ENCODE measurements at places on chromosomes 4 and X.

- no peak for DNase-seq
Measured at GRCh38 chrX:85140964-85141363, 102.6 kb downstream of the SATL1 start.

- DNase-seq, result no peak
Measured at GRCh38 chr4:151649479-151649878, 111.3 kb downstream of the GATB start.

GRCh38 chr4:100809506-100809905, 291.7 kb upstream of the EMCN start:
- no peak for DNase-seq

DNA sequence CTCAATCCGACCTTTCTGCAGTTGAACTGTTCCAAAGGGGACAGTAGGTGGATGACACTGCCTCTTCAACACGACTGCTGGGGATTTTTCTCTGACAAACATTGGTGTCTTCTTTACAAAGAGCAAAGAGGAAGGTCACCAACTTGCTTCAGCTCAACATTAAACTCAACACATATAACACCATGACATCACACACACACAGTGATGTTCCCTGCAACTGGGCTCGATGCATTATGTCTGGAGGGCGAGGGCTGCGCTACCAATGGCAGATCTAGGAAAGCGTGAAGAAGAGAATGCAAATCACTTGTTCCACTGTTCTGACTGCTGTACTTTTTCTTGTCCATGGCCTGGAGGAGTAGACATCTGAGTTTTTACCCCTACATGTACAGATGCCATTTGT, 385.9 kb downstream of the UNC5C start:
- DNase-seq, result no peak

- DNase-seq, result no peak
Measured at GRCh38 chr4:95531141-95531540, 17.6 kb downstream of the UNC5C start.

- DNase-seq, result no peak
Measured at GRCh38 chr4:3329887-3330286, 37.1 kb downstream of the RGS12 start.

DNA sequence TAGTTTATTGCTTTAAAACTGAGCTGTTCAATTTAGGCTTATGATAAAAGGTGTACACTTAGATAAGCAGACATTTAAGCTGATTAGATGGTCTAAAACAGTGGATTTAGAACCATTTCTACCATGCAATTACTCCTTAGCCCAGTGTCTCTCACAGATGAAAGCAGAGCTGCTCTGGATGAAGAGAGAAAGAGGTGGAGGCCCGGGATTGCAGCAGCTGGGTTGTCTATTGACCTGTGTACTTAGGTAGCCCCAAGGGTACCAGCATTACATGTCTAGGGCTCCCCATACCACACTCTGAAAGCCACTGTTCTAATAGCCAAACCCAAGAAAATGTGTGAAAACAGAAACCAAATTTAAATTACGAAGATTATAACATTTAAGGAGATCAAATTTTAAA, 86.0 kb upstream of the GIMD1 start:
- no peak for DNase-seq

DNA sequence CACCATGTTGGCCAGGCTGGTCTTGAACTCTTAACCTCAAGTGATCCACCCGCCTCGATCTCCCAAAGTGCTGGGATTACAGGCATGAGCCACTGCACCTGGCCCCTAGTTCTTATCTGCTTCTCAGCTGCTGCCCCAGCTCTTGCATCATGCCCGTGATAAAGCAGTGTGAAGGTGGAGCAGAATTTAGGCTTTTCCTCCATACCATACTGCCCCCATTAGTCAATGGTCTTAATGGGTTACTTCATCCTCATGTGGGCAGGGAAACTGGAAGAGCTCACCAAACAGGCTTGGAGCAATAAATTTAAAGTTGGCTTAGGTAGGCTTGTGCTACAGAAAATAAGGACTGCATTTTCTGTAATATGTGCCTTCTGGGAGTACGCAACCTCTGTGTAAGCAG, 636.9 kb upstream of the BOD1L1 start:
- DNase-seq, result no peak

DNA sequence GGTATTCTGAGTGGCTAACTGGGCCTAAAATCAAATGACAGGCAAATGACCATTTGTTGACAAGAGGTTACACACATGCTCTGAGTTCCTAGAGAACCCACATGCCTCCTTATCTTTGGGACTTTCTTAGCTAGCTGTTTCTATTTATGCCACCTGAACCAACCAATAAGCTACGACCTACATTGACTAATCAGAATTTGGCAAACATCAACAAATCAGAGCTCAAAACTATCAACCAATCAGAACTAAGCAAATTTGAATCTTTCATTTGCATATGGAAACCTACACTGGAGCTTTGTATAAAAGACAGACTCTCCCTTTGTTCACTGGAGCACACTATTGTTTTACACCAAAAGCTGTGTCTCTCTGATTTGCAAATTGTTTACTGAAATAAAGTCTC, 192.0 kb downstream of the CXXC4 start:
- no peak for DNase-seq

DNA sequence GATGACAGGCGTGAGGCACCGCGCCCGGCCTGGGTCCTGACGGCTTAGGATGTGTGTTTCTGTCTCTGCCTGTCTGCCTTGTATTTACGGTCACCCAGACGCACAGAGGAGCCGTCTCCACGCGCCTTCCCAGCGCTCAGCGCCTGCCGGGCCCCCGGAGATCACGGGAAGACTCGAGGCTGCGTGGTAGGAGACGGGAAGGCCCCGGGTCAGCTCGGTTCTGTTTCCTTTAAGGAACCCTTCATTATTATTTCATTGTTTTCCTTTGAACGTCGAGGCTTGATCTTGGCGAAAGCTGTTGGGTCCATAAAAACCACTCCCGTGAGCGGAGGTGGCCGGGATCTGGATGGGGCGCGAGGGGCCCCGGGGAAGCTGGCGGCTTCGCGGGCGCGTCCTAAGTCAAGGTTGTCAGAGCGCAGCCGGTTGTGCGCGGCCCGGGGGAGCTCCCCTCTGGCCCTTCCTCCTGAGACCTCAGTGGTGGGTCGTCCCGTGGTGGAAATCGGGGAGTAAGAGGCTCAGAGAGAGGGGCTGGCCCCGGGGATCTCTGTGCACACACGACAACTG, 1.3 kb downstream of the SHOX start:
- DNase-seq, result no peak

GRCh38 chrX:69062493-69062892, 102.8 kb downstream of the PJA1 start:
- DNase-seq, result no peak

DNA sequence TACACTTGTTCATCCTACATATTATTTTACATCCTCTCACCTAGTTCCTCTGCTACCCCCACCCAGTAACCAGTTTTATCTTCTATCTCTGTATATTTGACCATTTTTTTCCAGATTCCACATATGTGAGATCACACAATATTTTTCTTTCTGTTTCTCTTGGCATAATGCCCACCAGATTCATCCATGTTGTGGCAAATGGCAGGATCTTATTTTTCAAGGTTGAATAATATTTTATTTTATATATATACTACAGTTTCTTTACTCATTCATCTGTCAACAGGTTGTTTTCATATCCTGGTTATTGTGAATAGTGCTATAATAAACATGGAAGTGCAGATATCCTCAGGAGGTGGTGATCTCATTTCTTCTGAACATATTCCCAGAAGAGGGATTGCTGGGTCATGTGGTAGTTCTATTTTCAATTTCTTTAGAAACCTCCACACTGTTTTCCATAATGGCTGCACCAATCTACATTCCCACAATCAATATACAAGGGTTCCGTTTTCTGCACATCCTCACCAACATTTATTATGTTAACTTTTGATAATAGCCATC, 48.2 kb downstream of the THAP9 start:
- DNase-seq, result no peak

GRCh38 chr4:139734875-139735380, 69.3 kb downstream of the MGST2 start:
- DNase-seq, result no peak

GRCh38 chrX:101430457-101431078, 22.5 kb downstream of the HNRNPH2 start:
- no peak for DNase-seq

DNA sequence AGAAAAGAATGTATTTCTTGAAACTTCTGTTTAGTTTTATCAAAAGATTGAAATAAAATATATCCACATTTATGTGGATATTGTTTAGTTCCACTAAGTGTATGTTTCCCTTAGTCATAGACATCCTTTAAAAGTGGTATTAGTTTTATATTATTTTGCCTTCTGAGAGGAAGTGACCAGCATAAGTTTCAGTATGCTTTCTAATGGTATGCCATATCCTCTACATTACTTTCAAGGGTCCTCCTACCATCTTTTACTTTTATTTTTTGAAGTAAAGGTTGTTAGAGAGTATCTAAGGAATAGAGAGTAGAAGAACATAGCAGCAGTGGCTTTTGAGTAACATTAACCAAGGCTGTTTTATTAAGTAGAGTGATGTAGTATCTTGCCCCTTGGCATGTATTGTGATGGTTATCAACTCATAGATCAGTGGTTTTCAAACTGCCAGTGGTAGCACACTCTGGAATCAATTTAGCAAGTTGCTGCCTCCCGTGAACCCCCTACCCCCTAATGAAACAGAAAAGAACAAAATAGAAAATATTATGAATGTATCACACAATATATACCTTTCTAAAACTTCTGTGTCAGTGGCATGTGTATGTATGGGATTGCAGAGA, 44.8 kb downstream of the RBPJ start:
- no peak for DNase-seq

DNA sequence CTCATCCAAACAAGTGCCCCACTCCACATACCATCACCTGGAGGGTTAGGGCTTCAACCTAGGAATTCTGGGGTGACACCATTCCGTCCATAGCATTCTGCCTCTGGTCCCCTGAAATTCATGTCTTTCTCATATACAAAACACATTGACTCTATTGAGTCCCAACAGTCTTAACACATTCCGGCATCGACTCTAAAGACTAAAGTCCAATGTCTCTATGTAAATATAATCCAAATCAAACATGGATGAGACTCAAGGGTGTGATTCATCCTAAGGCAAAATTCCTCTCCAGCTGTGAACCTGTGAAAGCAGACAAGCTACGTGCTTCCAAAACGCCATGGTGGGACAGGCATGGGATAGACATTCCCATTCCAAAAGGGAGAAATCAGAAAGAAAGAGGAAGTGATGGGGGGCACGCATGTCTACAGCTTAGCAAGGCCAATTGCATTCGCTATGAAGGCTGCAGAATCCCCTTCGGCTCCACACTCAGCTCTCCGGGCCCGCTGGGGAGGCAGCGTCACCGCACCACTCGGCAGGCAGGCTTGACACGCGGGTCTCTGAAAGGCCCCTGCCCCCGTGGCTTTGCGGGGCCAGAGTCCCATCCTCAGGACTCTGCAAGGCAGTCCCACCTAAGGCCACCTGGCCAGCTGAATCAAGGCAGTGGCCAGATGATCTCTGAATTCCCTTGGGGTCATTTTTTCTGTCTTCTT, 53.2 kb downstream of the ADRA2C start:
- DNase-seq, result no peak

- no peak for DNase-seq
Measured at GRCh38 chr4:37858872-37859271, 32.0 kb upstream of the TBC1D1 start.

Measured in LoVo (cell line).